Progenitor cell of endocrine pancreas (in vitro differentiated cells): ENCODE measurements at places on chromosomes 6 and 20.

- DNase-seq, result no peak
Observed at GRCh38 chr6:30100585-30101443, 12.1 kb downstream of the TRIM31 start.

DNA sequence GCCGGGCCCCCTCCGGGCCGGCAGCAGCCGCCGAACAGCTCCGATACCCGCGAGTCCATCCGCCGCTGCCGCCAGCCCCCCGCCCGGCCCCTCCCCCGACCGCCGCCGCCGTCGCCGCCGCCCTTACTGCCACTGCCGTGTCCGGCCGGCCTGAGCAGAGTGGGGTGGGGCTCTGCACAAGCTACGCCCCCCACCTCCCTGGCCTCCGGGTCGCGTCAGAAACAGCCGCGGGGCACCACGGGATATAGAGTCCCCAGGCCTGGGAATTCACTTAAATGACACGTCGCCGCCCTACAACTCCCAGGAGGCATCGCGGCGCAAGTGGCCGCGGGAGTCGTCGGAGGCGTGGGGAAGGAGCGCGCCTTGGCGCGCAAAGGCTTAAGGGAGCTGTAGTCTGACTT, at the start of gene GTPBP2:
Gene GTPBP2, minus strand, starts transcription at position 161 of the 401 bp plus-strand sequence. Its CDS starts 102 bp downstream, at position 59.
- DNase-seq, result peak; percentile 96

DNA sequence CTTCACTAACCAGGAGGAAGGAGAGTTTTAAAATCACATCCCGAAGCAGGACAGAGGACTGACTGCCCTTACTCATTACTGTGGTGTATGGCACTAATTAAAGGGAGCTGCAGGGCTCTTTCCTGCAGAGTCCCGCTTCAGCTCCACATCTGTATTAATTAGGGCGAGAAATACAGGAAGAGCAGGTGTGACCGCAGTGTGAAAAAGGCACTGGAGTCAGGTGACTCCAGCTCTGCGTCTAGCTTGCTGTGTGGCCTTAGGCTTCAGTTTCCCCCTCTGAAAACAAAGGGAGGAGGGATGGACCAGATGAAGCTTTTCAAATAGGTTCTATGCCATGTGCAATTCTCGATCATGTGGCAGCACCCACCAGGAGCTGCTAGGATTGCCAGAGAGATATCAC, 34.0 kb downstream of the KIAA1755 start:
- DNase-seq, result no peak

DNA sequence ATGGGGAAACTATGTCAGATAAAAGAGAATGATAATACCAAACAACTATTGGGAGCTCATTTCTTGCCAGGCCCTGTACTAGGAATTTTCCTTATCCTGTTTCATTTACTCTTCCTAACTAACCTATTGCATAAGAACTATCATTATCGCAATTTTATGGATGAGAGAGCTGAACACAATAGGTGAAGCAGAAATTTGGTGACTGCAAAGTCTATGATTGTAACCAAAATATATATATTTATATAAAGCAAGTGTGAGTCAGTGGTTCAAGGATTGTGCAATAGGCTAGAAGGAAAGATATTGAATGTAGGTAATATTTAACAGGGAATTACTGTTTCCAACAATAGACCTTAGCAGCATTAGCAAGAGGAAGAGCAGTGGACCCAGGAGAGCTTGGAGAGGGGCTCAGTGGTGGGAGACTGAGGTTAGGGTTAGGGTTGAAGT, 181.1 kb upstream of the TENT5A start:
- DNase-seq, result no peak

GRCh38 chr20:16397086-16397485, 176.2 kb downstream of the KIF16B start:
- no peak for DNase-seq

DNA sequence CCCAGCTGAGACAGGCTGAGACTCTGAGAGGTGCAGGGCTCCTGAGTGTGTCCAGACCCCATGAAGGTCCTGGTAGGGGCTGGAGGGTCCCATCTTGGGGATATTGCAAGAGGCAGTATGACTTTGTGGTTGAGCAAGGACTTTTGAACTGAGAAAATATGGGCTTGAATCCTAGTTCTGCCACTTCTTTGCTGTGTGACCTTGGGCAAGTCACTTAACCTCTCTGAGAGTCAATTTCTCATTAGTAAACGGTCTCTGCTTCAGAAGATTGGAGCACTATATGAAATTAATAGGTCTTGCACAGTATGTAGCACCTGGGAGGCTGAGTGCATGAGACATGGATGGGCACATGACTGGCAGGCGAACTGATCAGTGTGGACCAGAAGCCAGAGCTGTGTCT, 42.7 kb downstream of the TFEB start:
- DNase-seq, result no peak

DNA sequence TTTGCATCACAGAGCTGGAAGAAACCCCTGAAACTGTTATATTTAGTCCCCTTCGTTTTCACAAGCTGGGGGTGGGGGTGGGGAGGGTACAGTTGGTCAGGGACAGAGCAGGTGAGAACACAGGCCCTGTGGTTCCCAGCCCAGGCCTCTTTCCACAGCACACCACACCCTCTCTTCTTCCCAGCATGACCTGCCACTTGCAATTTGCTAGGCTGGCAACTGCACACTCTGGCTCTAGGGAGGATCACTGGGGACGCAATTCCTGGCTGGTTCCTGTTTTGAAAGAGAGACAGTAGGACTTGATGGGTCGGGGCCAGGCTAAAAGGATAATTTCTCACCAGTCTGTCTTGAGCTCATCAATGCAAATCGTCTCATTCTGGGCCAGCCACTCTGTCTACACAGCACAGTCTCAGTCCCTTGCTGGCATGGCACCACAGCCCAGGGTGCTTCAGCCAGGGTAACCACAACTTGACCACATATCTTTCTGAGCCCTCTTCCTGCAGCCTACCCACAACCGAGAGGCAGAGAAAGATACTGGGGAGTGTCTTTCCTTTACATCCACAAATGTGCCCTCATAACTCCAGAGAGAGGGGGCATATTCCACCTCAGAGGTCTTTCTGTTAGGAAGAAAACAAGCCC, 41.7 kb upstream of the EMILIN3 start:
- no peak for DNase-seq

GRCh38 chr6:16727996-16728395, 33.3 kb downstream of the ATXN1 start:
- DNase-seq, result no peak

GRCh38 chr6:17710331-17710730, 3.6 kb upstream of the NUP153 start:
- DNase-seq, result no peak

- DNase-seq, result peak; percentile 46
Observed at GRCh38 chr6:27188061-27188884, 59.2 kb upstream of the PRSS16 start.

DNA sequence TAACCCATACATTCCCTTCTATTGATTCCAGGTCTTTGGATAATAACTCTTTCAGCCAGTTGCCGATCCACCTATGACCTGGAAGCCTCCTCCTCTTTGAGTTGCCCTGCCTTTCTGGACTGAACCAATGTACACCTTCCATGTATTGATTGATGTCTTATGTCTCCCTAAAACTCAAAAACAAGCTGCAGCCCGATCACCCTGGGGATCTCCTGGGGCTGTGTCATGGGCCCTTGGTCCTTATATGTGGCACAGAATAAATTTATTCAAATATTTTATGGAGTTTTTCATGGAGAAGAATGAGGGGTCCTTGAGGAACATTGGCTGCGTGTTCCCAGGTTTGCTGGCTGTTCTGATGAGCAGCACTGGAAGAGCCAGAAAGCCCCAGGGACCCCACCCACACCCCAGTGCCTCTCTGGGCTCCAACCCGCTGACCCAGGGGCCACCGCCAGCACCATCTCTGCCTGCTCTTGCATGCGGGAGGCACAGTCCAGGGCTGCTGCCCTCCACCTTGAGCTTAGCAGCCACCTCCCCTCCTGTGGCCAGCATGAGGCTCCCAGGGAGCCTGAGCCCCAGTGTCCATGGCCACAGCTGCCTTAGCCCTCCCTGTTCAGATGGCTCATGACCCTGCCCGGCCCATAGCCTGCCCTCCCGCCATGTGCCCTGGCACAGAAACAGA, 36.5 kb upstream of the CST7 start:
- no peak for DNase-seq

- DNase-seq, result no peak
Observed at GRCh38 chr6:155014670-155015300, 19.7 kb downstream of the TIAM2 start.

- DNase-seq, result no peak
Observed at GRCh38 chr6:44932651-44933091, 395.5 kb upstream of the RUNX2 start.

GRCh38 chr20:17536944-17537444, 5.8 kb upstream of the BFSP1 start:
- peak; percentile 59 for DNase-seq

GRCh38 chr20:25592135-25592852, 7.0 kb upstream of the NINL start:
- no peak for DNase-seq

DNA sequence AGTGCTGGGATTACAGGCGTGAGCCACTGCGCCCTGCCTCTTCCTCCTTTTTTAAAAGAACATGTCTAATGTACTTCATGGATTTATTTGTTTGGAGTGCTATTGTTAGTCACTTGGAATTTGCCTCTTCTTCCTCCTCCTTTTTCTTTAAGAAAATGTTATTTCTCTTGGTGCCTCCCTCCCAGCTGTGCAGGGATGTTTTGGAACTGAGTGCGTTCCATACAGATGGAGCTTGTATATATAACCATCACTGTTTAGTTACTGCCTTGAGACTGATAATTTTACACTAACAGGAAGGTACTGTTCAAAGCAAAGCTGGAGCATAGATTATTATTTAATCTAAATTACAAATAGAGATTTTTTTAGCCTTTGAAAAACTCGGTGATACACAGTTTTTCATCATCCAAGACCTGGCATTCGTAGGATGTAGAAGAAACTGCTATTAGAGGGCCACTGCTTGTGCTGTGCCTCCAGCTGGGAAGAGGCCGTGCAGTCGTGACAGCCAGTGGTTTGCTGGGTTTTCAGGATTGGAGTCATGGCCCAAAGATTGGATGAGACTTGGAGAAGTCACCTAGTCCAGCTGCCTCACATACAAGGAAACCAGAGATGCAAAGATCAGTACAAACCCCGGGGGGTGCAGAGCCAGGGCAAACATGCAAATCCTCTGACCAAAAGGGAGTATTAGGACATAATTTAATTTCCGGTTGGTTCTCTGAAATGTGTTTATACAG, 123.1 kb downstream of the PLEKHG1 start:
- DNase-seq, result no peak

DNA sequence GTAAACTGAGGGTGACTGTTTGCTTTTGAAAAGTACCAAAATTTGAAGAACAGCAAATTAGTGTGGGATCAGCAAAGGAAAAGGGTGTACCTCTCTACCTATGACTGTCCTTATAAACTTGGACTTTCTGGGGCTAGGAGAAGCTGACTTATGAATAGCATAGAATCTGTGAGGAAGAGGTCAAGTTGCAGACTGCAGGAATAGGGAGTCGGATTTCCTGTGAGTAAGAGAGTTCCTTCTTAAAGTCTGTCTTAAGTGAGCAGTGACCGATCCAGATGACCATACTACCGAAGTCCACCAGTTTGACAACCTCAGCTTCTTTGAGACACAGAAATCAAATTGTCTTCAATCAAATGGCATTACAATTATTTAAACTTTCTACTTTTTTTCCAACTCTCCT, 708.7 kb downstream of the UTRN start:
- no peak for DNase-seq

DNA sequence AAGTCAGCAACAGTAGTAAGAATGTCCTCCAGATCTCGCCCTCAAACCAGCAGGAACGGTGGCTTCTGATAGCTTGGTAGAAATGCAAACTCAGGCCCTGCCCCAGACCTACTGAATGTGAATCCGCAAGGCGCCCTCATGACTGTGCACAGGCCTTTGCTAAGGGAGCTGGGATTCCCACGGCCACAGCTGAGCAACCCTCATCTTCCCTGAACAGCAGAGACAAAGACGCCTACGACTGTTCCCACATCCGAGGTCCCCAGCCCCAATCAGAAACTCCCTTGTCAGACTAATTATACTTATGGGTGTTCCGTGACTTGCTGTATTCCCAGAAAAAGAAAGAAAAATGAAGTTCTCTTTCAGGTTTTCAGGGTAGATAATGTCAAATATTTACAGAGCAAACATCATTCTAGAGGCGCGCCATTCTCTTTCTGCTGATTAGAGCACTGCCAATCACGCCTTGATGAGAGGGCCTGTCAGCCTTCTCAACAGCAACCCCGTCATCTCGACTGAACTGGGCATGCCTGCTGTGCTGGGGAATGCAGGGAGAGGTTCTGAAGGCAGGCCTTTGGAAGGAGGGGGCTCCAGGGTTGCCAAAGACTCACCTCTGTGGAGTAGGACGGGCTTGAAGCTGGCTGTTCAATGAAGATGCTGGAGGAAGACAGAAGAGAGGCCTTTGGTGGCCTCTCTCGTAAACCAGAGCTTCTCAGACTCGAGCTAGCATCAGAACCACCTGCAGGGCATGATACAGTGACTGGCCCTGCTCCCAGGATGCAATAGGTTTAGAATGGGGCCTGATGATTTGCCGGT, 79.9 kb downstream of the ZNF217 start:
- no peak for DNase-seq
